Hematopoietic multipotent progenitor cell (in vitro differentiated cells): ENCODE measurements at places on chromosomes 11 and 22.

- no peak for DNase-seq
These were observed 17.7 kb downstream of the RAB30 start for GRCh38 chr11:83054001-83054400.

- no peak for DNase-seq
These were observed 47.2 kb upstream of the MPEG1 start for GRCh38 chr11:59259867-59260475.

GRCh38 chr11:28704801-28705200 lies 596.6 kb downstream of the METTL15 start:
- no peak for DNase-seq

GRCh38 chr11:118929501-118930093 lies 3.9 kb upstream of the BCL9L start:
- peak; percentile 74 for DNase-seq

DNA sequence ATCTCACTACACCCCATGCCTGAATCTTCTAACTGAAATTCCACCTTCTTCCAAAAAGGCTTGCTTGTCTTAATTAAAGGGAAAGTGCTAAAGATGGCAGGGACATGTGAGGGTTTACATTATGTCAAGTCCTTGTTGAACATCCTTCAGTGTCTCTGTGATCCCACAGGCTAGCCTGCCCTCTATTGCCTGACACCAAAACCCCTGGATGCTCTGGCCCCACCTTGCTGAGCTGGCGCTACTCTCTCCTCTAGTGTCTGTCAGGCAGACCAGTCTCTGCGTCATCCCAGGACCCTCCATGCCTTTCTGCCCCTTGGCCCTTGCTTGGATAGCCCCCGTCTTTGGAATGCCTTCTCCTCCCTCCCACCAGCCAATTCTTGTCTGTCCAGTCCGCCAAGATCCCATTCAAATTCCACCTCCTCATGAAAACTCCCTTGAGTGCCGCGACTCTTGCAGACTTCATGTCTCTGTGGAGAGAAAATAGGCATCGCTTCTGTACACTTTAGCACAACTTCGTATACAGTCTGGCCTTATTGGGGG lies 69.3 kb downstream of the PKNOX2 start:
- DNase-seq, result no peak
